ENCODE measurements at places on chromosomes 4 and X.
A peak's percentile ranks its signal among the peaks of the same experiment; 100 is the strongest.

DNA sequence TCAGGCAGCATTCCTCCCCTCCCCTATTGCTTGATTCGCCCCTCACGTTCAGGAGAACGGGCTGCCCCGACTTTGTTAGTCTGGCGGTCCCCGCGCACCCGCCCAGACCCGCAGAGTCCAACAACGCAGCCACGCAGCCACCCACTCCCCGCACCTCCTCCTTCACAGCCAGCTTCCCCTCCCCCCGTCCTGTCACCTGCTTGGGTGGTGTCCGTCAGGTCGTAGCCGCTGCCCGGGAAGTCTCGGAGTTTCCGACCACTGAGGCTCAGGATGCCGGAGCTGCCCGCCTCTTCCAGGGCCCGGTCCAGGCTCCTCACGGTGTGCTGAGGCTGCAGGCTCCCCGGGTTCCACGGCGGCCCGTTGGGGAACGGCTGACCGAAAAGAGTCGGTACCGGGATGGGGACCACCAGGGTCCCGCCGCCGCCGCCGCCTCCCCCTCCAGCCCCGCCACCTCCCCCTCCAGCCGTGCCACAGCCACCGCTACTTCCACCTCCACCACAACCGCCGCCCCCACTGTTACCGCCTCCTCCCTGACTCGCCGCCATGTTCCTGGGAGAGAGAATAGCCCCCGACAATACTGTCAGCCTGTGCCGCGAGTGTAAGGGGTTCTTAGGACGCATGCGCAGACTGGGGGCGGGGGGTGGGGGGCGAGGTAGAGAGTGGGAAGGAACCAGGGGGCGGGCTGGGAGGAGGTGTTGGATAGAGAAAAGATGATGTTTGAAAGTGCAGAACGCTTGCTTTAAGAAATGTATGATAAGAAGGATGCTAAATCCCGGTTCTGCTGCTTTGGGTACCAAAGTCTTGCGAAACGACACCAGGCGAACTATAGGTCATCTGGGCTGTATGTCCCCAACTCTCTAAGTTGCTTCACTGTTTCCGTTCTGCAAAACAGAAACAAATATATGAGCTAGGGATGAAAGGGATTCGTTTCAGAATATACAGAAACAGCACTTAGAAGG lies at the start of gene LRCH2:
Gene LRCH2 (minus strand): TSS at position 600 of the 959 bp plus-strand sequence. CDS start 55 bp downstream, at position 545.
- no peaks in the 10 kb centered on the region for H3K4me1 ChIP-seq
- H3K27me3 ChIP-seq, result peaks cover 22% of the 10 kb centered on the region
- DNase-seq, result no peak
- no peaks in the 10 kb centered on the region for H3K36me3 ChIP-seq

GRCh38 chr4:26355392-26356052 lies 34.7 kb downstream of the RBPJ start:
- no peak for DNase-seq
- no peak overlapping the region for H3K4me3 ChIP-seq
- H3K27ac ChIP-seq, result no peak overlapping the region
- H3K27me3 ChIP-seq, result no peaks in the 10 kb centered on the region
- H3K36me3 ChIP-seq, result no peaks in the 10 kb centered on the region

GRCh38 chr4:76200771-76201231 lies 12.8 kb downstream of the SCARB2 start:
- H3K27ac ChIP-seq, result peak overlapping the region; percentile 33
- peaks cover 7% of the 10 kb centered on the region for H3K27me3 ChIP-seq
- no peak overlapping the region for H3K4me3 ChIP-seq
- no peak for DNase-seq
- H3K36me3 ChIP-seq, result peaks cover 4% of the 10 kb centered on the region
- peaks cover 34% of the 10 kb centered on the region for H3K4me1 ChIP-seq

GRCh38 chr4:158811216-158811540 lies 42.4 kb downstream of the FNIP2 start:
- no peak for DNase-seq
- H3K36me3 ChIP-seq, result no peaks in the 10 kb centered on the region
- peaks cover 57% of the 10 kb centered on the region for H3K4me1 ChIP-seq
- H3K27me3 ChIP-seq, result no peaks in the 10 kb centered on the region
- peak overlapping the region; percentile 79 for H3K27ac ChIP-seq
- no peak overlapping the region for H3K4me3 ChIP-seq

- H3K27ac ChIP-seq, result no peak overlapping the region
- no peaks in the 10 kb centered on the region for H3K4me1 ChIP-seq
- no peak for DNase-seq
- H3K36me3 ChIP-seq, result peaks cover 6% of the 10 kb centered on the region
Measured at GRCh38 chr4:127975121-127975770, 10.0 kb downstream of the ABHD18 start.

GRCh38 chrX:153055871-153056749 lies at the start of gene PNMA3:
Gene PNMA3, plus strand, starts transcription at chrX:153056470. Its CDS starts 586 bp downstream, at chrX:153057056.
- no peaks in the 10 kb centered on the region for H3K27me3 ChIP-seq
- no peak for DNase-seq

Data from immature natural killer cell (primary cell).